Mesangial cell (primary cell): ENCODE measurements at places on chromosomes 6 and 20. TPM values are rescaled to one million over a fixed set of nuclear protein-coding genes. Genes with fewer than 3 reads are reported as not detected.

CASS4 gene
- total RNA-seq = 0.38 TPM in 1 of 2 replicates, not detected in the other

CPNE5 gene
- total RNA-seq = under 0.01 and 0.13 TPM in 2 replicates

RAMACL gene
- total RNA-seq = 0.49 and 0.51 TPM in 2 replicates

TPX2 gene
- 8.1 and 134 TPM in 2 replicates for total RNA-seq

FKBP5 gene
- total RNA-seq = 48.2 and 81.6 TPM in 2 replicates

NNAT gene
- total RNA-seq = 20.9 and 41.1 TPM in 2 replicates
